HS-27A (cell line): ENCODE measurements at places on chromosomes 2 and 18.

DNA sequence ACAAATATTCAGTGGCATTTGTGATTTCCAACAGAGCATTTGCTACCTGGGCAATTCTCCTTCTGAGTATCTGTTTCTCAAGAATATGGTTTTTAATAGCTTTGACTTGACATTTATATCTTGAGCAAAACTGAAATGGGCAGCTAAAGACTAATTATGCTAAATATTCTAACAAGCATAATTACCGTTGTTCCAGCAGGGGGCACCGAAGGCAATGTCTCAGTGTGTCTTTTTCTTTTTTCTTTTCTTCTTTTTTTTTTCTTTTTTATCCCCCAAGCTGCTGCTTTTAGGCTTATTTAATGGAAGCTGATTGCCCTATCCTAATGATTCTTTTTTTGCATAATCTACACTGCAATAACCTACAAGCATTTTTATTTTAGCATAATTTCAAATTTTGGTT, 138.9 kb upstream of the NABP1 start:
- no peak for DNase-seq

GRCh38 chr2:155095613-155096012, 397.1 kb downstream of the KCNJ3 start:
- DNase-seq, result no peak

- no peak for DNase-seq
Observed at GRCh38 chr2:241818943-241819270, 9.9 kb downstream of the NEU4 start.

DNA sequence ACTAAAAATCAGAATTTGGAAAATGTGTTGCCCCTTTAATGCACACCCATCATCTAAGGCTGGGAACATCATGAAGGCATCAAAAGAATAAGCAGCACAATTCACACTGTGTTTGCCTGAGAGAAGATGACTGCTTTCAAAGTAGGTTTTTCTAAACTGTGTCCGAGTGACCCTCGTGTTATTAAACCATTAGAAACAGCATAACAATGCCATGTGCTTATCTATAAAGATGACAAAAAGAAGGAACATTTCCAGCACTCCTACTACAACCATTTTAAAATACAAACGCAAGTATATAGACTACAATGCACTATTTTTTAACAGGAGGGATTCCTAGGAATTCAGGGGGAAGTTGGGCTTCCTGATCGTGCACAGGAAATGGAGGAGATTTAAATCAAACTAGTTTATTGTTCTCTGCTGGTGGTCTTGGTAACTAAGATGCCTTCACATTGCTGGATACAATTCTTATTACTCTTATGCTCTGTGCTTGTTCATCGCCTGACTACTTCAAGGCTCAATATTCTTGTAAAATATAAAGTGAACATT, 305.9 kb upstream of the CCDC68 start:
- DNase-seq, result no peak

GRCh38 chr2:221473451-221473850, 98.7 kb downstream of the EPHA4 start:
- DNase-seq, result no peak

- no peak for DNase-seq
Observed at GRCh38 chr2:238114851-238115660, 14.9 kb downstream of the ESPNL start.

DNA sequence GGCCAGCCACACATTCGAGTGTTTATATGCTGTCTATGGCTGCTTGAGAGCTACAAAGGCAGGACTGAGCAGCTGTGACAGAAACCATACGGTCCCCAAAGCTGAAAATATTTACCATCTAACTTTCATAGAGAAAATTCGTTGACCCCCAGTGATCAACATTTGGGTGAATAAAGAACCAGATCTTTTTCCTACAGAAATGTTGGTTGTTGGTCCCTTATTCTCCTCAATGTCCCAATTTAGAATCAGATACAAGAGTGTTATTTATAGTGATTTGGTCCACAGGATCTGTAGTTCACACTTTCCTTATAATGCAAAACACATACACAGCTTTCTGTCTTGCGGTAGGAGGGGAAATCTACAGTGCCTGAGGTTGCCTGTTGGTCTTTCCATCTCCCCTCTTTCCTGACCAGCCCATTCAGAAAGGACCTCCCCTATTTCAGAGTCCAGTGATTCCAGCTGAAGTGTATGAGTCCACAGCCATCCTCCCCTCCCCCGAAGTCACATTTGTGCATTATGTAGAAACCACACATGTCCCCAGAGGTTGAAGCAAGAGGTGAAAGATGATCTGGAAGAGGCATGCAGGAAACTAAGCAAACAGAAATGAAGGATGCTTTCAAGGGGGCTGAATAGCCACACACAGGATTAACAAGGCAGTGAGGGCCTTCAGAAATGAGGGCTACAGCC, 61.9 kb downstream of the SPRED2 start:
- DNase-seq, result no peak
